ENCODE measurements at places on chromosomes 6 and 20.

DNA sequence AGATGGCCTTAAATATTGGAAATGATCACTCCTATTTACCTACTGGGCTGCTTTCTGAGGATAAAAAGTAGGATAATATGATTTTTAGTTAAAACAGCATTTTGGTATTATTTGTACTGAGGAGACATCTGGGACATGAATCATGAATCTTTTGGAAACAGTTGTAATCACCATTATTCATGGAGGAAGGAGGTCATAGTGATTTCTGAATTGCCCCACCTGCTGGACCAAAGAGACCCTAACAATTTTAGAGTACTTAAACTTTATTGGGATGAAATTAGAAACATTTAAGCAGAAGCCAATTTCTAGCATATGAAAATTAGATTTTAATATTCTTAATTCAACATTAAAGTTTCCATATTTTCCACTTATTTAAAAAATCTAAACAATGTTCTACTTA, 108.4 kb upstream of the SIM1 start:
- no peak for DNase-seq

- no peak for DNase-seq
These were observed 116.2 kb downstream of the DTNBP1 start for GRCh38 chr6:15546591-15546990.

- DNase-seq: no peak
These were observed 90.6 kb upstream of the MAP3K7 start for GRCh38 chr6:90677440-90677839.

- no peak for DNase-seq
These were observed 31.5 kb downstream of the PMEPA1 start for GRCh38 chr20:57678340-57678739.

DNA sequence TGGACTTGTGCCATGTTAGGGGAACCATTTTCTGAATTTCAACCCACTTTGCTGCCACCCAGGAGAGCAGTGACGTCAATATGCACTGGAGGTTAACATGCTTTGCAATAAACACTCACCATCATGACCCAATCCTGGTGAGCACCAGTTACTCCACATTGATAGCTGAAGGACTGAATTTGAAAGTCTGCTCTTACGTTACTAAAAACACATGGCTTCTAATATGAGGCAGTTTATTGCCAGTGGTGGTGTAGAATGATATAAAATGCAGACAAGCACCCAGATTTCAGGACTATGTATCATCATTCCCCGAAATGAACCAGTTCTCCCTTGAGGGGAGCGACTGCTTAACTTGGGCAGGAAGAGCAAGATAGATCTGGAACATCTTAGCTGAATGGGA, 23.8 kb downstream of the RFPL4B start:
- DNase-seq: no peak

DNA sequence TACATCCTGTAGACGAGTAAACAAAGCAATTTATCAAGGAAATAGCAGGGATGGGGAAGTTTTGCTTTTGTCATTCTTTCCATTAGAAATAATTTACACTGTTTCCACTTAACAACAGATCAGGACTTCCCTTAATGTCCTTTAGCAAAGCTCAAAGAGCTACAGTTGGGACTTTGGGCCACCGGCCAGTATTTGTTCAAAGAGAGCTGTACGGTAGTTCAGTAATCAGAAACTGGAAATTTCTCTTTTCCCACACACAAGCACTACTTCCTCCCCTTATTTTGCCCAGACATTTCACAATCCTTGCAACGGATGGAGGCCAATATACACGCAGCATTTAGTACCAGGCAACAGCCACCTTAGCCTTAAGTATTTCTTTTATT, 12.1 kb upstream of the HINT3 start:
- DNase-seq: peak; percentile 79

- DNase-seq: no peak
These were observed 81.8 kb upstream of the KCNK16 start for GRCh38 chr6:39404312-39404711.

- no peak for DNase-seq
These were observed 4.0 kb downstream of the CITED2 start for GRCh38 chr6:139370283-139370998.

DNA sequence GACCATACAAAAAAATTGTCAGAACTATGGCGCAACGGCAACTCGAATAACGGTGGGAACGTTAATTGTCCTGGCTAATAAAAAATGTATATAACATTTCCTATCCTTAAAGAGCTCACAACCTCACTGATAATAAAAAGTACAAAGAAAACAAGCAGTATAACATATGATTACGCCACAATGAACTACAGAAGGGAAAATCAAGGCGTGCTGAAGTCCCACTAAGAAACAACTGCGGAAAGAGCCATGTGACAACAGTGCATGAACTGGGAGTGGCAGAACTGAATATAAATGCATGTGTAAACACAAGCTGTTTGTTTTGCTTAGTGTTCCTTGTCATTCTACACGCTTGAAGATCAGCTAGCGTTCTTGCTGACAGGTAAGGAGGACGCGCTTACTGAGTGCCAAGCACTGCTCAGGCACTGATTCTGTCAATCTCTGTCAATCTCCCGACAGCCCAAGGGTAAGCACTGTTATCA, 466 bp upstream of the PSMB1 start:
- DNase-seq: no peak

DNA sequence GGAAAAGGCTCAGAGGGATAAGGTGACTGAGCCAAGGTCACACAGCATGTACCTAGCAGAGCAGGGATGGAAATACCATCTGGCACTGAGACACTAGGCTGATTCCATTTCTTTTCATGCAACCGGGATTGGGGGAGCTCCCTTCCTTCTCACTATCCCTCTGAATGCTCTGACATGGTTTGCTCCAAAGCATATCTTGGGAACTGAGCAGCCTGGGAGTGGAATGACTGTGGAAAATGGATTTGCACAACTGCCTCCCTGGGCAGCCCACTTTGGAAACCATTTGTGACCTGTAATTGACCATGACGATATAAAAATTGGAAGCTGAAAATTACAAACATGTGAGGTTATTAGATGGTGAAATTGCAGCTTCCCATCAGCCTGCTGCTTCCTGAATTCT, 309.0 kb upstream of the CHD6 start:
- DNase-seq: no peak

Measured in tibial artery (tissue), 4 donors.